ENCODE measurements at places on chromosomes 11 and 22. TPM values are rescaled to one million over a fixed set of nuclear protein-coding genes. Genes with fewer than 3 reads are reported as not detected.

GRCh38 chr11:65592858-65593517, 2.6 kb downstream of the KCNK7 start:
- ATAC-seq = no peak

DNA sequence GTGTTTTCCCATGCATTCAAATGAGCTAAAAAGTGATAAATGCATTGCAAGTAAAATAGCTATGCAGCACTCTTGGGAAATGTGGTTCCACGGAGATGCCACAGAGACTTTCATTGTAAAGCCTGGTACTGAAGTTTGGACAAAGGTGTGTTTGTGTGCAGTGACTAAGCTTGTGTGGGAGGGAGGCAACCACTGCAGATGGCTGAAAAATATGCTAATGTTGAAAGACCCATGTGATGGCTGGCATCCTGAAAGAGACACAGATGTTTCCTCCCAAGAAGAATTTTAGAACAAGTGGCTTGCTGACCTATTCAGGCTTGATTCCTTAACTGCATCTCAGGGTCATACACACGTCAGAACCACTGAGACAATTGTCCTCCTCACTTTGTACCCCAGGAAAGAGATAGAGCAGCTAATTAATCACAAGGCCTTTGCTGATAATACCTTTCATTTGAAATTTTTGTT, 73.8 kb downstream of the FAM76B start:
- ATAC-seq = no peak

DNA sequence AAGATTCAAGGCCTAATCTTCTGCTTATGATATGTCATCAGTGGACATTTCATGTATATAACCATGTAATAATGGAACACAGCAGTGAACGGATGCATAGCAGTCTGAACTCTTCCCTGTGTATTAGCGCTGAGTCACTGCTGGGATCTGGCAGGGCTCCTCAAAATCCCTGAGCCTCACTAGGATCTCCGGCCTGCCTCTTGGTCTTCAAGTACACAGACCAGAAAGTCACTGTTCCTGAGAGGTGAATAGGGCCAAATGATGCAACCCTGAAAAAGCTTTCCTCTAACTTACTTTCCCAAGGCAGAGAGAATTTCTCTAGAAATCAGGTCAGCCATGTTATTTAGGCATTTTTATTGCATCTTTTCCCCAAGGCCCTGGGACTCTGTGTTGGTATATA, 35.0 kb downstream of the POU2AF1 start:
- ATAC-seq = peak; percentile 86

- ATAC-seq = no peak
Observed at GRCh38 chr11:10751581-10751940, 515 bp downstream of the CTR9 start.

- no peak for ATAC-seq
Observed at GRCh38 chr11:1763336-1763795, 361 bp downstream of the CTSD start.

GRCh38 chr22:50282361-50283155, 12.4 kb upstream of the MAPK11 start:
- ATAC-seq = peak; percentile 34

GRCh38 chr11:67289226-67289650, at the start of gene ANKRD13D:
ANKRD13D (plus strand) TSS chr11:67289303; CDS start chr11:67289461, 158 bp downstream.
- peak; percentile 81 for ATAC-seq

Gene MS4A15
- not detected for total RNA-seq

DNA sequence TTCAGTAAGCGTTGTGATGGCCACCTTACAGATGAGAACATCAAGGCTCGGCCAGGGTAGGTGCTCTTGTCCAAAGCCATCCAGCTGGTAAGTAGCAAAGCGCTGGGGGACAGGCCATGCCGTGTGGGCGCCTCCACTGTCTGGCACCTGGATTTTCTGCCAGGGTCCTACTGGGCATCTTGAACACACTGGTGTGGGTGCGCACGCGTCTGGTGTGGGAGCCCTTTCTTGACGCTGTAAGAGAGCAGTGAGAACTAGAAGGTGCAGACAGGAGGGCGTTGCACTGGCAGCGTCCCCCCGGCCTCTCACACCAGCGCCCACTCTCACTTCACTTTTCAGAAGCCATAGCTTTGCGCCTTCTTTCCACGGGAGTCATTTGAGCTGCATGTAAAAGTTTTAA, 296.6 kb downstream of the TBC1D22A start:
- ATAC-seq = no peak

Gene CYP2D6
- total RNA-seq = 0.40 TPM

- no peak for ATAC-seq
Observed at GRCh38 chr11:79564288-79564925, 123.6 kb upstream of the TENM4 start.

DNA sequence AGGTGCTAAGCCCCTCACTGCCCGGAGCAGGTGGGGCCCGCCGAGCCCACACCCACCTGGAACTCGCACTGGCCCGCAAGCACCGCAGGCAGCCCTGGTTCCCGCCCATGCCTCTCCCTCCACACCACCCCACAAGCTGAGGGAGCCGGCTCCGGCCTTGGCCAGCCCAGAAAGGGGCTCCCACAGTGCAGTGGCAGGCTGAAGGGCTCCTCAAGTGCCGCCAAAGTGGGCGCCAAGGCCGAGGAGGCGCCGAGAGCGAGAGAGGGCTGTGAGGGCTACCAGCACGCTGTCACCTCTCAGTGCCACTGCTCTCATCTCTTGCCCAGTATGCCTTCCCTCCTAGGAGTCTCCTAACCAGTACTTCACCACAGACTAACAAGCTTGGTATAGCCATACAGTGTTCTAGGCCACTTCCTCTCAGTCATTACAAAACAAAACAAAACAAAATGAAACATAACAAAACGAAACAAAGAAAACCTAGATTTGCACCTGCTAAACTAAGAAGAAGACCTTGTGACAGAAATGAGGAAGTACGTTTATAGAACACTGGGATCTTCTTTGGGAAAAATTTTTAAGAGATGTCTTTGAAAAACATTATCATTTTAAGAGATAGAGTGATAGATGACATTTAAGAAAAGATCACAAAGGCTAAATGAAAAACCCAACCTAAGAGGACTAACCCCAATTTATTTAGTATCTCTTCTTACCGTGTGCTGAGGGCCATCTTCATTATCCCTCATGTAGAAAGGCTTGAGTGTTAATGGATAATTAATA, 47.7 kb upstream of the GAB2 start:
- no peak for ATAC-seq

Gene APOL1
- 26.8 TPM for total RNA-seq

DNA sequence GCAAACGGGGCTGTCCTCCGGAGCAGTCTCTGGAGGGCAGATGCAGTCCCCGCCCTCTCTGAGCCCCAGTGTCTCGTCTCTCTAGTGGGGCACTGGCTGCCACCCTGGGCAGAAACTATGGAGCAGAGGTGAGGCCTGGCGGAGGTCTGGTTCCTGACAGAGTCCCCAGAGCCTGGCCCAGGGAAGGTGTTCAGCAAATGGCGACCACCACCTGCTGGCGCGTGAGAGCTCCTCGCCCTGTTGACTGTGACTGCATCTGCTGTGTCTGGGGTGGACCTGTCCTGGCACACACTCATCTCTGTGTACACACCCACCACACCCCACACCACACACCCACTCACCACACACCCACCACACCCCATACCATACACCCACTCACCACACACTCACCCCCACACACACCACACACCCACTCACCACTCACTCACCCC, 18.3 kb upstream of the TTLL12 start:
- ATAC-seq = no peak

Gene KRTAP5-9
- total RNA-seq = not detected

DNA sequence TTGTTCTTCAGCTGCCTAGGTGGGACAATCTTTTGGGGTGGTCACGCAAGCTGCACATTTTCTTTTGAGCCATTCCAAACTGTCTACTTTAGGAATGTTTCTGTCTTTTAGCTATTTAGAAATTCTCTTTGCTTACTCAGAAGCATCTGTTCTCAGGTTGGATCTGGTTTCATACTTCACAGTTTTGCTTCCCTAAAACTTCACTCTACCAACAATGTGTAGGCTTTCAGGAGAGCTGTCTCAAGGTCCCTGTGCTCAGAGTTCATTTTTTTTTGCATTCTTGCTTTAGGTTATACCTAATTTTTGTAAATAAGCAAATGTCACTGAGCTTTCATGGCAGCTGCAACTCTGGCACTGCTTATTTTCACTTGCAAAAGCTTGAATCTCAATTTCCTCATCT, 36.7 kb downstream of the CCDC90B start:
- ATAC-seq = no peak

DNA sequence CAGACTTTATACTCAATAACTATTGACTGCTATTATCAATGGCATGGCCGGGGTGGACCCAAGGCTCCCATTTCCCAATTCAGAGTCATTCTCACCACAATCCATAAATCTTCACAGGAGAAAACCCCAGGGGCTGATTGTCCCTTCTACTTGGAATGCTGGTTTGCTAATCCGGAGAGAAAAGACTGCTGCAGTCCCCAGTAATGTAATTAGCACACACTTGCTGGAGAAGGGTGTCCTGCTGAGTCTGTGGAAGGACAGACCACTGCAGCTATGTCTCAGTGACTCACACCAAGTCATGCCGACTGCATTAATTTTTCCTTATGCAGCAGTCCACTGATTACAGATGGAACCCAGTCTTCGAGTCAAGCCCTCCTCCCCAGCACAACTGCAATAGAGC, 5.9 kb upstream of the ETS1 start:
- ATAC-seq = no peak

Gene VPS37C
- 30.2 TPM for total RNA-seq

DNA sequence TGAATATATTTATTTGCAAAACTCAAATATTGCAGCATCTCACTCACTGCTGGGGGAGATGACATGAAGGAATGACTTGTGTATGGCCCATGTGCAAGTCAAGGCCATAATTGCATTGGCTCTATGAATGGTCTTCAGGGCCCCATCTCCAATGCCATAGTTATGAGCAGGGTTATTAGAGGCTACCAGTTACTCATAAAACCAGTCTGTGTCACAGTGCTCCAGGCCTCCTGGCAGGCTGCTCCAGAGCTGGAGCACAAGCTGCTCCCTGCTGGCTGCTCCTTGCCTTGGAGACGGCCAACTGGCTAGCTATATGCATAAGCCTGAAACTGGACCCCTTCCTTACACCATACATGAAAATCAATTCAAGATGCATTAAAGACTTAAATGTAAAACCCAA, 145.7 kb downstream of the TRPC6 start:
- ATAC-seq = no peak

Gene OR10D3
- not detected for total RNA-seq

- no peak for ATAC-seq
Observed at GRCh38 chr22:22867996-22868715, 19.5 kb upstream of the IGLL5 start.

- ATAC-seq = no peak
Observed at GRCh38 chr22:48940266-48941032, 887.2 kb downstream of the BRD1 start.

Gene AMBRA1
- 25.7 TPM for total RNA-seq

DNA sequence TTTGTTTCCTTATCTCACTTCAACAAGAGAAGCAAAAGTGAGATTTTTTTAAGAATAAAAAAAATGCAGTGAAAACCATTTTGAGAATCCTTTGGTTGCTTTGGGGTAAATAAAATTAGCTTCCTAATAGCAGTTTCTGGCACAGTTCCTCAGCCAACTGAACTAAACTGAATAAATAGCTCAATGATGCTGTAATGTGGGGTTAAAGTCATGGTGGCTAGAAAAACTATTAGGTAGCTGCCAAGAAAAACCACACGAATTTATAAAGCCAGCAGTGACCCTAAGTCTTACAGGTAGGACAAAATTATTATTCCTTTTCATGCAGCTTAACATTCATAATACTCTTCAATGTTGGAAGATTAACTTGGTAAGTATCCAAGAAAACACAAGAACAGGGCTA, 142.4 kb downstream of the APIP start:
- ATAC-seq = no peak

Gene CRYBB3
- not detected for total RNA-seq

Gene KRTAP5-11
- total RNA-seq = not detected

Gene GDPD4
- not detected for total RNA-seq

- ATAC-seq = peak; percentile 63
Observed at GRCh38 chr11:9091044-9091922, at the start of gene SCUBE2. SCUBE2 (minus strand) TSS chr11:9091599; CDS start chr11:9091528, 71 bp downstream.

DNA sequence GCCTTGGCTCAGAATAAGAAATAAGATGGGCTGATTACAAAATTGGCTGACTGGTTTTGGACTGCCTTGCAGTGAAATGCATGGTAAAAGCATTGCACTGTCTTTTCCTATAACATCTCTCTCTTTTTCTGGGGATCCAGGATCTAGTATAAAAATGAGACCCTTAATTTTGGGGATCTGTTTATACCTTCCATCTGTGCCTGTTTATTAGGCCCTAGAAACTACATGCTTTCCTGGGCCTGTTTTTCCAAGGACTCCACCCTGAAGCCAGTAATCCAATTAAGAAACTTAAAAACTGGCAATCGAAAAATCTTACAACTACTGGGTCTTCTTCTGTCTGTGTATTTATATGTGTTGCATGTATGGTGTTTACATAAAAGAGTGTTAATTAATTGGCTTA, 14.5 kb downstream of the HORMAD2 start:
- no peak for ATAC-seq

- ATAC-seq = no peak
Observed at GRCh38 chr11:62499944-62500649, 46.5 kb downstream of the AHNAK start.

DNA sequence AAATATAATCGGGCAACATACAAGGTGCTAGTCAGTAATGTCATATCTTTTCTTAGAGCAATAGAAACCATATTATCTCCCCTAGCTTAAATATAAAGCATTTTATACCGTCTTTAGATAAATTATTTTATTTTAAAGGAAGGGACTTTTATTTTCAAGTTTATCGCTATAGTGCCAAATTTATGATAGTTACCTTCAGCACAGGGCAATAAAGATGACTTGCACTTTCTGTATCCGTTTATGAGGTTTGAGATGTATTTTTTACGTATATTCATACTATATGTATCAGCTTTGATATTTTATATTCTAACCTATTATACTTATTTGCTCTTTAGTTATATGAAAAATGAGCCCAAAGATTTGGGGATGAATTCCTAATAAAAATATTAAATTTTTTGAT, 61.6 kb upstream of the CARD18 start:
- no peak for ATAC-seq

DNA sequence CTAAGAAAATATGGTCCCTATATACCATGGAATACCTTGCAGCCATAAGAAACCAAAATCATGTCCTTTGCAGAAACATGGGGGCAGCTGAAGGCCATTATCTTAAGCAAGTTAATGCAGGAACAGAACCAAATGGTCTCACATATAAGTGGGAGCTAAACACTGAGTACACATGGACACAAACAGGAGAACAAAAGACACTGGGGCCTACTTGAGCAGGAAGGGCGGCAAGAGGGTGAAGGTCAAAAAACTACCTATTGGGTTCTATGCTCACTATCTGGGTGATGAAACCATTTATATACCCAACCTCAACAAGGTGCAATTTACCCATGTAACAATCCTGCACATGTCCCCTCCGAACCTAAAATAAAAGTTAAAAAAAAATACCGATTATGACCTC, 22.5 kb downstream of the GAS2 start:
- ATAC-seq = no peak

Gene SMIM35
- not detected for total RNA-seq

Gene BIRC3
- total RNA-seq = 15.9 TPM

- ATAC-seq = no peak
Observed at GRCh38 chr11:23310276-23310675, 450.0 kb upstream of the CCDC179 start.

Gene KCNJ4
- not detected for total RNA-seq

All from gastroesophageal sphincter (tissue), 4 donors.